ENCODE measurements at places on chromosomes 11 and 22. TPM values are rescaled to one million over a fixed set of nuclear protein-coding genes. Genes with fewer than 3 reads are reported as not detected.

DNA sequence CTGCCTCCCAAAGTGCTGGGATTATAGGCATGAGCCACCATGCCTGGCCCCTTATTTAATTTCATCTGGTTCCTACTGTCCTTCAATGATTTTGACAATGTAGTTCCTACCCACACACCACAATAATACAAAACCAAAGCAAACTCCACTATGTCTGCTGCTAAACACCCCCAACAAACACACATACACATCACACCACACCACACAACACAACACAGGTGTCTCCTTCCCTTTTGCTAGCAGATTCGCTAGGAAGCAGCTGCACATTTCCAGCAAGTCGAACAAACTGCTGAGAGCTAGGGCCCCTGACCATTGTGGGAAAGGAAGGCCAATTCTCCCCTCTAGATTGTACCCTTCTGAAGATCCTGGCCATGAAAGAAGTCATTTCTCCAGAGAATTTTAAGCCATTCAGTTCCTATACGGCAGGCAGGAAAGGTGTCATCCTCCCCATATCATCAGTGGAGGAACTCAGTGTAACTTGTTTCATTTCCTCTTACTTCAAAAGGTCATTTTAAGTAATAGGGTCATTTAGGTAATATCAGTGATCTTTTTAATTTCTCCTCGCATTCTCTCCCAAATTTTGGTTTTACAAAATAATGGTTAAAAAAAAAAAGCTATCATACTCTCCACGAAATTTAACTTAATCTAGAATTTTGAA, 18.5 kb downstream of the NUMA1 start:
- DNase-seq = no peak

DNA sequence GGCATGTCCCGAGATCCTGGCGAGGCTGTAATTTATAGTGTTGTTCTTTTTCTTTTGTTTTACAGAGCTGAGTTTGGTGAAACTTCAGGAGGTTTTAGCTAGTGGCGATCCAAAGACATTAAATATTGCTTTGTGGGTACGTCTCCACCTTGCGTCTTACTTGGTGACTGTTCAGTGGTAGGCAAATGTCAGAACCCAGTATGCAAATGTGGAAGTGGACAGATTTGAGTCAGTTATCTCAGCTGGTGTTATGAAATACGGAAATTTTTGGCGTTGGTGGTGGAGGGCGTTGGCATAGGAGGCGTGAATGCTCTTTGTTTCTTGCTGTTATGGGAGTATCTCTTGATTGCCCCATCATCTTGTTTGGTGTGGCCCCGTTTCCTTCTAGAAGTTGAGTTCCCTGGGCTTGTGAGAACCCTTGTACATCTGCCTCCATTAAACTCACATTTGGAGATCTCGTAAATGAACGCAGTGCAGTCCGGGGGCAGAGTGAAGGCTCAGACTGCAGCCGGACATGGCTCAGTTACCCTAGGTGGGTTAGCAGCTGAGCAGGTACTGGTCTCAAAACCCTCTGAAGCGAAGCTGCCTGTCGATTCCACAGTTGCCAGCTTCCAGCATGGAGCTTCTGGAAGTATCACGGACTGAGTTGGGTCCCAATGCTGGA, 39.9 kb downstream of the PTPRJ start:
- DNase-seq = no peak

DNA sequence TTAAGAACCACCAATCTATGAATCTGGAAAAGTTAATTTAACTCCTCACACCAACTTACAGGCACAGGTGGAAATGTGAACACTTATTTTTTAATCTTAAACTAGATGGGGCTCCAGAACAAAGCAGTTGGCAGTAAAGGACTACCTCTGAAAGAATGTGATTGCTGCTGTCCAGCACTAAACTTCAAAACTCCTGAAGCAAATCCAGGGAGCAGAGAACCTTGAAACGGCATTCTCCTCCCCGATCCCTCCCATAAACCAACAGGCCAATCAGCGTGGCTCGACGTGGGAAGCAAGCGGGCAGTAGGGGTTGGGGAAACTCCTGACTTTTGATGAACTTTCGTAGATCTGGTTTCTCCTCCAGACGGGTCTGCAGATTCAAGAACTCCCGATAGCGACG, 5.0 kb downstream of the SNX19 start:
- no peak for DNase-seq

DNA sequence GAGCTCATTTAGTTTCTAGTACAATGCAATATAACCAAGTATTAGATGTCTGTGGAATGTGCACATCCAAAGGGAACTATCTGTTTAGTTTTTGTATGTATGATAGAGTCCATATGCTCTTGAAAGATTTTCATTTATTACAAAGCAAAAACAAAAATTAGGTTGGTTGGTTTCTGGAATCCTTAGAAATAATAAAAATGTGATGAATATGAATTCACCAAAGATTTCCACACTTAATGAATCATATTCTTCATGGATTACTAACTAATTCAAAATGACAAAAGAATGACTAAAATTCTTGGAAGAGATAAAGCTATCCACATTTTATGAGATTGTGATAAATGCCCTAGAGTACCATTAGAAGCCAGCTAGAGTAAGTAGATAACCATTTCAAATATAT, 261.1 kb downstream of the SBF2 start:
- no peak for DNase-seq

GRCh38 chr11:68312117-68312779, at the start of gene LRP5:
TSS of gene LRP5 (plus strand) at chr11:68312591. CDS start at chr11:68312715, 124 bp downstream.
- no peak for DNase-seq

DNA sequence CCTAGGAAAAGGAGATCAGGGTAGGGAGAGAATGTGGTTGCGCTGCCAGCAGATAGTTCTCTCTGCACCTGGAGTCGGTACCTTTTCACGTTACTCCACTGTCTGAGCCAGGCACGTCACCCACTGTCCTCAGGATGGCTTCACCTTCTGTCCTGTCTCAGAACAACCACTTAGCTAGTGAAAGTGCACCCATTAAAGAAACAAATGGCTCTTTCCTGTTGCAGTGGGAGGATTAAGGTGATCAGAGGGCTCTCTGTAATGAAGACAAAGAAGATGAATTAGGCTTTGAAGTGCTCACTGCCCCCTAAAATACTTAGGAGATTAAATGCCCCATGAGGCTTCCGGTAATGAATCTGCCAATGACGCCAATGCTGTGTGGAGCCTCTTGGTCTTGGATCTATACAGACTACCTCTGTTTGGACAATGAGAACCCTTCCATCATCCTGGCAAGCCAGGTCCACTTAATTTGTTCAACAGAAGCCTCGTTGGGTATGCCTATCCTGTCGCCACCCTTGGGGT, 113.7 kb downstream of the INSC start:
- no peak for DNase-seq

- no peak for DNase-seq
These were observed 1.5 kb downstream of the AMPD3 start for GRCh38 chr11:10456519-10456918.

DNA sequence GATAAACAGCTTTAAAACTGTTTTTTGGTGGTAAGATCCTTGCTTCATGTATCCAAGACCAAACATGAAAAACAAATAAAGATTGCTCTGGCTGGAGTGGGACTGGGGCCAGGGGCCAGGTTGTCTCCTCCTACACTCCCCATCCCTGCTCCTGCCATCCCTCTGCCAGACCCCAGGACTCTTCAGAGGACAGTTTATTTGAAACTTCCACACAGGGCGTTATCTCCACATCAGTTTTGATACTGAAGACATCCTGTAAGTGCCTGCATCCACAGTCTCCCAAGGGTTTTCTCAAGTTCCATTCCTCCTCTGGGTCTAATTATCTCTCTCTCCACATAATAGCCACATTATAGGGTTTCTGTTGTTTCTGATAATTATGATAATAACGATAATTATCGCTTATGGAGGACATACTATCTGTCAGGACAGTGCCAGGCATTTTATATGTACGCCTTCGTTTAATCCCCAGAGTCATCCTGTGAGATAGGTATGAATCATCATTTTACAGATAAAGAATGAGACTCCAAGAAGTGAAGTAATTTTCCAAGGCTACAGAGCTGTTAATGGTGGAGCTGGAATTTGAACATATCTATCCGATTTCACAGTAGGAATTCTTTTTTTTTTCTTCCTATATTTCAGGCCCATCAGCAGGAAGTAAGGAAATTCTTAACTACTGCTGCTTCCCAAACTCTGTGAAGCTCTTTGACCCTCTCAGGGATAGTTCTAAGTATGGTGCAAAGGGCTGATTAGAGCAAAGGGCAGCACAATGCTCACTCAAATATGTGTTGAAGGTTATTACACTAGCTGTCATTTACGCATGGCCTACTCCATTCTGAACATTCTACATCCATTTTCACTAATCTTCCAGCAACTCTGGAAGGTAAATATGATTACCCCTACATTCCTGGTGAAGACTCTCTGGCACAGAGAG, 488.0 kb upstream of the CCDC90B start:
- no peak for DNase-seq

C1QTNF5 gene
- total RNA-seq = 95.8 TPM

INPP5J gene
- 1.3 TPM for total RNA-seq

LRRC75B gene
- 22.7 TPM for total RNA-seq

All from ascending aorta (tissue), 2 donors.